ENCODE measurements at places on chromosomes 7 and 10.

GRCh38 chr10:3281941-3282673 lies 109.5 kb upstream of the PITRM1 start:
- no peak for DNase-seq

- peak; percentile 18 for DNase-seq
Measured at GRCh38 chr7:72925546-72926120, 738 bp downstream of the POM121 start.

DNA sequence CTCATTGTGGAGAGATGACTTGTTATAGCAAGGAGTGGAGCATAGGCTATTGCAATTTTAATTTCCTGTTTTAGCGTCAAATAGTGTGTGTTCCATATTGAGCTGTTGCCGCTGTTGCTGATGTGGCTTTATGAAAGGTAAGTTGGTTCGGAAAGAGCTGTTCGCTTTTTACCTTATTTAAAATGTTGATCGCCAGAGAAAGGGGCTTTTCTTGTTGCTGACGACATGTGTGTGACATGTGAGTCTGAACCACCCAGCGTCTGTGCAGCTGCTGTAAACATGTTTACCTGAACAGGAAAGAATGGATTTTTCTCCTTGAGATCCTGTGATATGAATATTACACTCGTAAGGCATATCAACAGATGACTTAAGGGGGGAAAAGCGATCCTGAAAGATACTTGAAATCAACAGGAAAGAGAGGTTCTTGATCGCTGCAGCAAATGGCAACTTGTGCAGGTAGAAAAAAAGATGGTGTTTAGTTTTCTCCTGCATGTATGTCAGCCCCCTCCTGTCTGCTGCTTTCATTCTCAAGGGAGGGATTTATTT lies 2.5 kb downstream of the ZEB1 start:
- DNase-seq: peak; percentile 36

DNA sequence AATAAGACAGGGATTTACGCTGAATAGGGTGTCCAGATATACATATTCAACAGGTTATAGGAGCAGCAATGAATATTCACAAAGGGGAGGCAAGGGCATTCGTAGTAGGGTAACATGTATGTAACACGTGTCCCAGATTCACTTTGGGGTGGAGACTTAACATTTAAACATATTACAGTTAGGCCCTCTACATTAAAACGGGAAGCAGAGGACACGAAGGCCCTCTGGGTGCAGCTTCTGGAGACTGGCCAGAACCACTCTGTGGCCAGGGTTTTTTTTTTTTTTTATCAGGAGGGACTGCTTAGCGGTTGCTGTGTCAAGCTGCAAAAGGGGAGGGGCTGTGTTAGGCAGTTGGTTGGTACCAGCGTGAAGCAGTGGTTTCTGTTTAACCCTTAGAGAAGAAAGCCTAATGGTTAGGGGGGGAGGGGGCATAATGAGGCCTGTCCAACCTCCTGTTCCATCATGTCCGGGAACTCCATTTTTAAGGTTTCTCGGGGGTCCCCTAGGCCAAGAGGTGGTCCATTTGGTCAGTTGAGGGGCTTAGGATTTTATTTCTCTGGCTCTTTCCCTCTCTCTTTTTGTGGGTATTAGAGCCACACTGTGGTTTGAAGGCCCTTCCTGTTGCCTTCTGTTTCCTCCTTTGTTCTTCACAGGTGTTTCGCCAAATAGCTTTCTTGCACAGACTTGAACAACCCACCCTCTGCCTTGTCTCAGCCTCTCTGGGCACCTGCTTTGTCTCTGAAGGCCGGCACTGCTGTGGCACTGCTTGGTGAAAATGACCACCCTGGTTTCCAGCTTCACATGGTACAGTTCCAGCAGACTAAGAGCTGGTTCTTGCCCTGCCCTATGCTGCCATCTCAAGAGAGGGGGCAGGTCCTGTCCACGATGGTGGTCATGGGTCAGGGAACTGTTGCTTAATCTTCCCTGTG lies 26.4 kb downstream of the PRF1 start:
- DNase-seq: peak; percentile 80

- DNase-seq: no peak
Measured at GRCh38 chr7:54596747-54597146, 54.6 kb downstream of the VSTM2A start.

Measured in NCI-H1092 treated with DMSO at 0.1 percent for 48 hours (cell line).